Stimulated activated CD4-positive, alpha-beta T cell treated with anti-CD3 and anti-CD28 coated beads, Interleukin-2, amount 100 ng/mL, for 24 hours (primary cell): ENCODE measurements at places on chromosomes 7 and 10.

- DNase-seq = no peak
Measured at GRCh38 chr7:146864644-146865043, 748.0 kb downstream of the CNTNAP2 start.

- no peak for DNase-seq
Measured at GRCh38 chr7:82615527-82615926, 171.9 kb upstream of the CACNA2D1 start.

- no peak for DNase-seq
Measured at GRCh38 chr10:110056822-110057221, 49.0 kb downstream of the ADD3 start.

DNA sequence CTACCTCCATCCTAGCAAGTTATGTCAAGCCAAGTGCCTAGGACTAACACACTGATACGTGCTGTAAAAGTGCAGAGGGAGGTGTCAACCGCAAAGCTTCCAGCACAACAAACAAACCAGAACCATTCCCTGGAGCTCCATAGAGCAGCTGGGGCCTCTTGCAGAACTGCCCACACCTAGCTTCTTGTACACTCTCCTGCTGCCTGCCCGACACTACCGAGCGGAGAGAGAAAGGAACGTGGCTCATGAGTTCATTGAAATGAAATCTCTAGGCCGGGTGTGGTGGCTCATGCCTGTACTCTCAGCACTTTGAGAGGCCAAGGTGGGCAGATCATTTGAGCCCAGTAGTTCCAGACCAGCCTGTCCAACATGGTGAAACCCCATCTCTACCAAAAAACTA is 73.5 kb downstream of the MKI67 start:
- DNase-seq = no peak

DNA sequence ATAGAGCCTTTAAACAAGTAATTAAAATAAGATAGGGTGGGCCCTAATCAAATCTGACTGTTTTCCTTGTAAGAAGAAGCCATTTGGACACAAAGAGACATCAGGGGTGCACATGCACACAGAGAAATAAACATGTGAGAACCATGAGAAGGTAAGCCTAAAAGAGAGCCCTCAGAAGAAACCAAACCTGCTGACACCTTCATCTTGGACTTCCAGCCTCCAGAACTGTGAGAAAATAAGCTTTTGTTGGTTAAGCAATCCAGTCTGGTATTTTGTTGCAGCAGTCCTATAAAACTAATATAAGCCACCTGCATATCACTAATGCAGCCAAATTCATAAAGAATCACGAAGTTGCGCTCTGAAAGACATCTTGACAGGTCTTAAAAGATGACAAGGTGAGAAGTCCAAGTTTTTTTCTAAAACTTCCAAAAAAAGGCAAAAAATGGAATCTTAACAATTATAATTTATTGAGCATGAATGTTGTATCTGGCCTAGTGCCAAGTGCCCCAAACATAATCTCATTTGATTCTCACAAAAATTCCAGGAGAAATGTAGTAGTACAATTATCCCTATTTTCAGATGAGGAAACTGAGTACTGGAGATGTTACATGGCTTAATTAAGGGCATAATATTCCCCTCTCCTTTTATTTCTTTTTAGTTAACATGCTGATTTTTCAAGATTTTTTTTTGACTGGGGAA is 34.3 kb upstream of the FAM133B start:
- no peak for DNase-seq

DNA sequence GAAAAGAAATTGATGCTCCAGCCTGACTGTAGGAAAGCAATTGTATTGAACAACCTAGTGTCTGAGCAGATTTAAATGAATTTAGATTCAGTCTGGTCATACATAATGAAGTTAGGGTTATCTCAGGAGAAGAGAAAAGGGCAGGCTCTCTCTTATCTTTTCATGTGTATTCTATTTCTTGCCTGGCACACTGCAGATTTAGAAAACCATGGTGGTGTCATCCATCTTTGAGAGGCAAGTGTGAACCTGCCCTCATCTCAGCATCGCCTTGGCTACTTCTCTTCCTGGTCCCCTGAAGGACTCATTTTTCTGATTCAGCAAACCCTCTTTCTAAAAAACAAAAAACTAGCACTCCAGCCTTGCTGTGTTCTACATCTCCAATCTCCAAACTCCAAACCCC is 137.7 kb downstream of the LRRC4 start:
- no peak for DNase-seq

GRCh38 chr7:11127988-11128387 is 154.3 kb downstream of the PHF14 start:
- no peak for DNase-seq

- no peak for DNase-seq
Measured at GRCh38 chr10:130935897-130936550, 375.5 kb downstream of the TCERG1L start.

GRCh38 chr10:23469596-23470237 is 30.8 kb downstream of the OTUD1 start:
- DNase-seq = no peak
